ENCODE measurements at places on chromosomes 2 and 18. TPM values are rescaled to one million over a fixed set of nuclear protein-coding genes. Genes with fewer than 3 reads are reported as not detected.

DNA sequence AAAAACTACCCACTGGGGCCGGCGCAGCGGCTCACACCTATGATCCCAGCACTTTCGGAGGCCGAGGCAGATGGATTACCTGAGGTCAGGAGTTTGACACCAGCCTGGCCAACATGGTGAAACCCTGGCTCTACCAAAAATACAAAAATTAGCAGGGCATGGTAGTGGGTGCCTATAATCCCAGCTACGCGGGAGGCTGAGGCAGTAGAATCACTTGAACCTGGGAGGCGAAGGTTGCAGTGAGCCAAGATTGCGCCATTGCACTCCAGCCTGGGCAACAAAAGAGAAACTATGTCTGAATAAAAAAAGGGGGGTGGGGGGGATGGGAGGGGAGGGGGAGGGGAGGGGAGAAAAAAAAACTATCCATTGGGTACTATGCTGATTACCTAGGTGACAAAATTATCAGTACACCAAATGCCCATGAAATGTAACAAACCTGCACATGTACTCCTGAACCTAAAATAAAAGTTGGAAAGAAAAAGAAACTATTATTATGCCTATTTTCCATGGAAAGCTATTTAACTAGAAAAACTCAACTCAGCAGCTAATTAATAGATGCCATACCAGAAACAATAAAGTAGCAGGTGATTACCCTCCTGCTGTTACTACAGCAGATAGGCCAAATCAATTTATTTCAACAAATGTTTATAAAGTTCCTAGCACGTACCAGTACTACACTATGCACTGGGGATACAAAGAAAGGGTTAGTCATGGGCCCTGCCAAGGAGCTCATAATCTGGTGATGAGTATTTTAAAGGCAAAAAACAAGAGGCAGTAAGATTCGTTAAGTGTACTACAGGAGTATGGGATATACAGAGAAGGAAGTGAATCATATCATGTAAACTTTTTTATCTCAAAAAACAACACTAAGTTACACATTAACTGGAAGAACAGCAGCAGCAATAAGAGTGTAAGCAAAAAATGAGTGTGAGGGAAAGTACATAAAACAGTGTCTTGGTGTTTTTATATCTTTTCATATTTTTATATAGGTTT, 112.8 kb upstream of the SLC39A10 start:
- no peak for DNase-seq

- no peak for DNase-seq
These were observed 19.2 kb upstream of the TANK start for GRCh38 chr2:161141033-161141432.

DNA sequence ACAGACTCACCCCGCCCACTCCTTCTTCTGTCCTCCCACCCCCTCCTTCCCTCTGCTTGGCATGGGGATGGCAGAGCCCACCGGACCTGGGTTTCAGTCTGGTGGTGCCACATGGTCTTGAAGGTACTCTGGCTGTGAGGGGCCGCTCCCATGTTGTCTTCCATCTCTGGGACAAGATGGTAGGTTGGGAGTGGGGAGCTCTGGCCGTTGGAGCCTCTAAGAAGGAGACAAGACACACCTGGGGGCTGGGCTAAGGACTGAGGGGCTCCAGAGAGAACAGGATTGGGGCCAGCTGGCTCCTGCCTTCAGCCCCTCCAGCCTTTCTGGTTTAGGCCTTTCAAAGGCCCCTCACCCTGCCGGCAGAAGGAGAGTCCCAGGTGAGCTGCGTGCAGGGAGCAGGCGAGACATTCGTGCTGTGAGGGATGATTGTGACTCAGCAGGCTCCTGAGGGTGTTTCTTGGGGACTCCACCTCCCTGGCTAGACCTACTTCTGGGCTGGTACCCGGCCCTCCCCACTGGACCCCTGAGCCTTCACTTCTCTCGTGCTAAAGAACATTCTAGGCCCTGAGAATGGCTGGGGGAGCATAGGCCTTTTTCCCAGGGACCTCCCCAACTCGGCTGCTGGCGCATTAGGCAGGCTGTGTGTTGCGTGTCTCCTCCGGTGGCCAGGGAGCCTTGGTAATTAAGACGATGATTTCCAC, 128.2 kb upstream of the HAAO start:
- DNase-seq, result no peak

- DNase-seq, result no peak
These were observed 1074.2 kb upstream of the ZEB2 start for GRCh38 chr2:145593991-145594614.

Gene PCARE
- not detected for total RNA-seq

Gene ELOA2
- not detected for total RNA-seq

Gene SCN7A
- total RNA-seq, result not detected

Data from CD4-positive, alpha-beta T cell (primary cell).